ENCODE measurements at places on chromosomes 3 and 15. TPM values are rescaled to one million over a fixed set of nuclear protein-coding genes. Genes with fewer than 3 reads are reported as not detected.

- no peak for DNase-seq
These were observed 148.5 kb downstream of the WDR76 start for GRCh38 chr15:43975326-43975725.

DNA sequence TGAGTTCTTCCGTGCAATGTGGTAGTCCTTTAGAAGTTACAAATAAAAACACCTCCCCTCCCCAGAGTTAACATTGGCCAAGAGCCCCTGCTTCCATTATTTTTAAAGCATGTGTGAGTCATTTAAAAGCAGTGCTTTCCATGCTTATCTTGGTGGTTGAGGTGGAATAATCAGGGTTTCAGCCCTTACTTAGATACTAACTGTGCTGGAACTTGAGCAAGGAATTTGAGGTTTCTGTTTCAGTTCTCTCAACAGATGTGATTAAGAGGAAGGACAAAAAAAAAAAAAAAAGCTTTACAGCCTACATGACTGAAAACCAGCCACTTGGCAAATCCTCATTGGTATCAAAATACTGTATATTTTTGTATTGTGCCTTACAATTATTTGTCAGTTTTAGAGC is 64.5 kb downstream of the CGNL1 start:
- no peak for DNase-seq

ALDH1A3 gene
- 0.40 TPM for total RNA-seq

APOD gene
- not detected for total RNA-seq

RETNLB gene
- total RNA-seq = not detected

Measured in activated T-cell treated with anti-CD3 and anti-CD28 coated beads, Interleukin-2, amount 50 U/mL, for 4 hours (primary cell).